Camera-type eye (tissue), 1 donor: ENCODE measurements at places on chromosomes 5 and 9. TPM values are rescaled to one million over a fixed set of nuclear protein-coding genes. Genes with fewer than 3 reads are reported as not detected.

The SLC36A2 gene
- total RNA-seq, result not detected

The SLC22A5 gene
- total RNA-seq, result 10.5 TPM

The MTAP gene
- 38.6 TPM for total RNA-seq

The SLC25A46 gene
- 93.6 TPM for total RNA-seq

The TOPORS gene
- 47.6 TPM for total RNA-seq

The IL3 gene
- total RNA-seq, result not detected

The ABO gene
- 2.0 TPM for total RNA-seq

The SPINK4 gene
- total RNA-seq, result not detected
